Stimulated activated CD8-positive, alpha-beta memory T cell treated with anti-CD3 and anti-CD28 coated beads, Interleukin-2, amount 100 ng/mL, for 48 hours (primary cell): ENCODE measurements at places on chromosomes 5 and 9.

GRCh38 chr9:112887381-112887780 lies 3.3 kb downstream of the SLC46A2 start:
- no peak for DNase-seq

- no peak for DNase-seq
Observed at GRCh38 chr5:142652563-142652962, 33.3 kb downstream of the FGF1 start.

DNA sequence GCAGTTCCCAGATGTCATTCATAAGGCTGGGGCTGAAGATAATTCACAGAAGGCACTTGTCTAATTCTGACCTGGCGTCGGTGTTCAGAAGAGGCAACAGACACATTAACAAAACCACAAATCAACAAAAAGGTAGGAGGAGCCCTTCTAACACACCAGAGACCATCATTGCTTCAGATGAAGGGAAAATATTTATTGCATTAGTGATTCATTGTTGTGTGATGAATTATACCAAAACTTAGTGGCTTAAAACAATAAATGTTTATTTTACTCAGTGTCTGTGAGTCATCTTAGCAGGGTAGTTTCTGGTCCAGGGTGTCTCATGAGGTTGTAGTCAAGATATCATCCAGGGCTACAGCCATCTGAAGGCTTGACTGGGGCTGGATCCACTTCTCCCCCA lies 91.3 kb upstream of the KIF2A start:
- DNase-seq = no peak

- no peak for DNase-seq
Observed at GRCh38 chr5:191949-192690, 825 bp downstream of the LRRC14B start.

DNA sequence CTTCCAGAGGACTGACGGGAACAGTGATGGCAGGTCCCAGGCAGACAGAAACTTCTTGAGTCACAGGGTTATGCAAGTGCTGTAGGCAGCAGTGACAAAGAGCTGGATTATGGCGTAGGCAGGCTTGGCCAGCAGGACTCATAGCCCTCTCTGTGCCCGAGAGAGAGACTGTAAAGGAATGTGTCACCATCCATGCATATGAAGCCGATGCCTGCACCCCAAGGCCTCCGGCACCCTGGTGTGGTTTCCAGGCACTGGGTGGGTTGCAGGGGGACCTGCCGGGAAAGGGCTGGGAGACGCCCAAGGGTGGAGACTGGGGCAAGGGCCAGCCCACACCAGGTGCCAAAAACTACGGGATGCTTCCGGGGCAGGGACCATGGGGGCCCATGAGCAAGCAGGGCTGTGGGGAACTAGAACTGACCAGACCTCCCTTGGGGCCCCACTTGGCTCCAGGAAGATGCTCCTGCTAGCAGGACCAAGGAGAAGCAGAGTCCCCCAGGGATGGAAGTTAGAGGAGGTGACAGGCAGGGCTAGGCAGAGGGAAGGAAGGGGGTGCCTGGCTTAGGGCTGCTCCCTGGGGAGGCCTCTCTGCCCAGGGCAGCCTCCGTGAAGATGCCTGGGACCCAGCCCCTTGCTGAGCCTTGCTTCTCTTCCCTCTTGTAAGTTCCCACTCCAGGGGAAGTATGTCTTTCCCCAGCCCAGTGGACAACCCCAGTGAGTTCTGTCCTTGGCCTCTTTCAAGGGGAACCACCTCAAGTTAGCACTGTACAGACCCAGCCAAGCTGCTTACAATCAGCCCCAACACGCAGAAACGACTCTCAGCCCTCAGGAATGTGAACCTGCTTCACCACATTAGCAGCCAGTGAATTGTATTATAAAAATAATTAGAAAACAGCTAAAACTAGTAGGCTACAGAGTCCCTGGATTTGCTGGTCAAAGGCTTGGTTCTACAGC lies 10.5 kb upstream of the IPPK start:
- no peak for DNase-seq

GRCh38 chr5:73437101-73437776 lies 11.3 kb downstream of the FOXD1 start:
- DNase-seq = no peak
